ENCODE measurements at places on chromosomes 11 and 22.

DNA sequence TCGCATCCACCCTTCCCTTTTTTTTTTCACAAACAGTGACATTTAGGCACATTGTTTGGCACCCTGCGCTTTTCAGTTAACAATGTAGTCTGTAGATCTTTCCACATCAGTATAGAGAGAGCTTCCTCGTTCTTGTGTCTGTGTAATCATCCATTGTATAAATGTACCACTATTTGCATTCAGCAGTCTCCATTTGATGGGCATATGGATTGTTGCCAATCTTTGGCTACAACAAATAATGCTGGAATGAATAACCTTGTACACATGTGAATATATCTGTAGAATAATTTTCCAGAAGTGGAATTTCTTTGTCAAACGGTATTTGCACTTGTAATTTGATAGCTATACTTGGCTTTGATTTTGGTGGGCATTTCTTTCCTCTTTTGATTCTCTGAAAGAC lies 17.1 kb downstream of the MPEG1 start:
- DNase-seq, result no peak

GRCh38 chr11:118274186-118274585 lies 10.1 kb upstream of the MPZL2 start:
- no peak for DNase-seq

DNA sequence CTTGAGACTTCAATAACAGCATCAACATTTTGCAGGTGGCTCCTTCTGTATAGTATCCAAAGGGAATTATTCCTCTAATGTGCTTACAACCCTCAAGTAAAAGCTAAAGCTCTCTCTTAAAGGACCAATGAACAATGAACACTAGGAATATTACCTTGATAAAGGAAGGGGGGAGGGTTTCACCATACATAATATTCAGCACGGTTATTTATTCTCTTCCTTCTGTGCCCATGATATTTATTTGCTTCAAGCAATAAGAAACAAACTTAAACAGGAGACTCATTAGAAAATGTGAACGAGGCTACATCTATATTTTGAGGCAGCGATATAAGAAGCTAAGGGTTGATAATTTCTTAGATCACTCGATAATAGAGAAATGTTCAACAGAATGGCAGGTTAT lies 21.2 kb downstream of the BLID start:
- no peak for DNase-seq

DNA sequence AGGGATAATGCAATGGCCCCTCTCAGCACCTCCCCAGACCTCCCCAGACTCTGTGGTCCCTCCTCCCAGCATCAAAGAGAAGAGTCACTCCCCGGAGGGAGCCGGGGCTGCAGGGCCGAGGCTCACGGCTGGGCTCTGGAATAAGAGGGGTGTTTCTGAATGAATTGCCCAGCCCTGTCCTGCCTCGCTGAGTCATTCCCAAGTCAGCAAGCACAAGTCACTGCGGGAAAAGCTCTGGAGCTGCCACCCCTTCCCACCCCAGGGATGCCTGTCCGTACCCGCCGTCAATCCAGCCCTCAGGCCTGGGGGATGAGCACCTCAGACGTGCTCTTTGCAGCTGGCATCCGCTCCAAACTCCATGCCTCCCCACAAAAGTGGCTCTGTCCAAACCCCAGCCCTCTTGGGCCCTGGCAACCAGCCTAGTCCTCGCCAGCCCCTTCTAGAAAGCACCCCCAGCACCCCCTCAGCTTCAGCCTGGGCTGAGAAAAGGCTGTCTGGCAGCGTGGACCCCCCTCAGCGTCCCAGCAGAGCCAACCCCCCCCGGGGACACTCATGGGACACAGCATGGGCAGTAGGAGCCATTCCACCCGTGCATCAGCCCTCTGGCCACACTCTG lies 22.7 kb downstream of the CELSR1 start:
- DNase-seq, result no peak

- DNase-seq, result no peak
Measured at GRCh38 chr22:39773976-39774539, 119.5 kb downstream of the ENTHD1 start.

GRCh38 chr11:3135481-3136440 lies 29.3 kb downstream of the OSBPL5 start:
- DNase-seq, result no peak

DNA sequence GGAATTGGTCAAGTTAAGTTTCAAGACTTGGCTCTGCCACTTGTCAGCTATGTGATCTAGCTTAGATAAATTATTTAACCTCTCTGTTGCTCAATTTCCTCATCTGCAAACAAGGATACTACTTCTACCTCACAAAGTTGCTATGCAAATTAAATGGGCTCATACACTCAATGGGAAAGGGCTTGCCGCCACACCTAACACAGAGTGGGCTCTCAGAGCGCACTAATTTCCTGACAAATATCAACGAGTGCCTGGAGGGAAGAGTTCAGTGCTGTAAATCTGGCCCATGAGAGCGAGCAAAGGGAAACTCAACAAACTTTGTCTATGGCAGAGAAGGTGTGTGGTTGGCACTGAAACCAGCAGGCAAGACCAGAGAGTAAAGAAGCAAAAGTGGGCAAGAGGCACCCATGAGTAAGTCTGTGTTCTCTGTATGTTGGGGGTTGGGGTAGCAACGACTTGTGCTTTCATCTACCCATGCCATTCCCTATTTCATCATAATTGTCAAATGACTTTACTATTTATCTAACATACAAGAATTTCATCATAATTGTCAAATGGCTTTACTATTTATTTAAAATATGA lies 60.7 kb upstream of the PHF21A start:
- DNase-seq, result no peak

DNA sequence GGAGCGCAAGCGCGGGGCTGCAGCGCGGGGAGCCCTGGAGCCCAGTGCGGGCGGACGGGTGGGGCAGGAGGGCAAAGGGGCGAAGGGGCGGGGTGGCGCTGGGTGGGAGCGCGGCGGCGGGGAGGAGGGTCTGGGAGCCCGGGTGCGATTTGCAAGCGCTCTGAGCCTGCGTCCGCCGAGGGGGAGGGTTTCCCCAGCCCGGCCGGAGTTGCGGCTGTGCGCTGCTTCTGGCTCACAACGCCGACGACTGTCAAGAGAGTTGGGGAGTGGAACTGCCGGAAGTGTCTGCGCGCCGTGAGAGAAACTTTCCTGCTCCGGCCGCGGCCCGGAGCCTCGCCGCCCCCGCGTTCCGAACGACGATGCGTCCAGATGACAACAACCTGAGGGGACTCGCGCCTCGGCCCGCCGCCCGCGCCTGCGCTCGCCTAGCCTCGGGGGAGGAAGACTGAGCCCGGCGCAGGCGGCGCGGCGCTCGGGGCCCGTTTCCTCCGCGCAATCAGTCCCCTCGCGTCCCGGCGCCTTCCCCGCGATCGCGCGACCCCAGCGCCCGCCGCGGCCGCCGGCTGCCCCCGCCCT lies at the start of gene ARHGAP42:
ARHGAP42 (plus strand) TSS at position 235 of the 576 bp plus-strand sequence. CDS start 391 bp downstream, outside the sequence.
- no peak for DNase-seq

GRCh38 chr11:132904607-132905006 lies 627.7 kb downstream of the OPCML start:
- peak; percentile 91 for DNase-seq

GRCh38 chr11:13016415-13016814 lies 7.3 kb downstream of the RASSF10 start:
- peak; percentile 46 for DNase-seq

All from NCI-H1417 (cell line).